NCI-H1105 treated with DMSO at 0.1 percent for 48 hours (cell line): ENCODE measurements at places on chromosomes 5 and 9.

DNA sequence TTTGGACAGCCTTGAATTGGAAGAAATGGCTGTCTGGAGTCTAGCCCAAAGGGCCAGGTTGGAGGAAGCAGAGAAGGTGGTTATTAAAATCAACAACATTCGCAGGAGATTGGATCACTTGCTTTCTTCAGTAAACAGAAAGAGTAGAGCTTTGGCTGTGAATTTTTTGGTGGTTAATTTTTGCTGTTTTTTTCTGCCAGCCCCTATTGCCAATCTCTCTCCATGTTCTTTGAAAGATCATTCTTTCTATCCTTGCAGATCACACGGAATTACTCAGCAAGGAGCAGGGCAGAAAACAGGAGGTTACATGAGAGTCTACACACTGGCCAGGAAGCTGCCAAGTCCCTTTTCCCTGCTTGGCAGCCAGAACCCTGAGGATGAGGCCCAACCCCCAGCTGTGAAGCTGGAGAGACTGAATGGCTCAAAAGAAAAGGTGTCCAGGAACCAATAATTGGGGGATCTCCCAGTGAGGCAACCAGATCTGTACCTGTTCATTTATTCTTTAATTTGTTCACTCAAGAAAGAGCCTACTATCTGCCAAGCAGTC lies 13.0 kb downstream of the GLRX start:
- DNase-seq, result no peak

GRCh38 chr5:175257128-175257846 lies 186.7 kb downstream of the DRD1 start:
- no peak for DNase-seq

DNA sequence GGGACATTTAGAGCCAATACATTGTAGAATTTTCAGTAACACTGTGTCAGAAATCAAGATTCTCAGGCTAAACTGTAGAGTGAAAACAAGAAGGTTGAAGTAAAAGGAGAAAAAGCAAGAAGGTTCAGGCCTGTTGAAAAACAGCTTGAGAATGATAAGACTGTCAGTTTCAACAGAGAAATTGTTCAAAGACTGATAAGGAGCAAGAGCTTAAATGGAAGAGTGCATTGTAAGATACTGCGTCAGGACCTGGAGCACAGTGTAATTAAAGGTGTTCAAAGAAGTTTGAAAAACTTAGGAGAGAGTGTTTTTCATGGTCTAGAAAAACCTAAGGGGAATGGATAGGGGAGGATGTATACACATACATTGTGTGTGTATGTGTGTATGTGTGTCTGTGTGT lies 408.3 kb downstream of the KDM4C start:
- no peak for DNase-seq

DNA sequence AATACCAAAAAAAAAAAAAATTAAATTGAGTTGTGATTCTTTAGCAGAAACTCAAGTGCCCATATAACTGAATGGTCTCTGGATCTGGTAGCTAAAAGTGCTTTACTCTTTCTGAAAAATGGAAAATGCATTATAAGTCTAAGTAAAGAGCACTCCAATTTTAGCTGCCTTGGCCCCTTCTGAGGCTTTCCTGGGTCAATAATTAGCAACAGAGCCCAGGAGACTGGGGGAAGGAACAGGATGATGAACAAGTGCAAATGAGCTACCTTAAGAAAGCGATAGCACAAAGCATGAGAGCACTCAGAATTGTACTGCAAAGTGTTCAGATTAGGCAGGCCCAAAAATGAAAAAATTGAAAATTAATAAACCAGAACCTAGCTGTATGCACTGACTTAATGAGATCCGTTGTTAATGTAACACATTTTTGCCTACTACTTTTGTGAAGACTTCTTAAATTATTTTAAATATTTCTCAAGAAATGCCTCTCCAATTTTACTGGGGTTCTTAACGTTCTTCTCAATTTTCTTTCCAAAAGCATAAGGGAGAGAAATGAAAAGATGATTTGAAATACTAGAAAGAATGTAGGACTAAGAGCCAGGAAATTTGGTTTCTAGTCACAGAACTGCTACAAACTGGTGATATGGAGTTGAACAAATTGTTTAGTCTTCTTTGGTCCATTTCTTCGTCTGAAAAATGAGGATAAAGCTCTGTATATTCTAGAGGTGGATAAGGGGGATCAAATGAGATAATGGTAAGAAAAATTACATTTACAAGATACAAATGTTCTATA lies 566.1 kb downstream of the PDE4D start:
- no peak for DNase-seq

DNA sequence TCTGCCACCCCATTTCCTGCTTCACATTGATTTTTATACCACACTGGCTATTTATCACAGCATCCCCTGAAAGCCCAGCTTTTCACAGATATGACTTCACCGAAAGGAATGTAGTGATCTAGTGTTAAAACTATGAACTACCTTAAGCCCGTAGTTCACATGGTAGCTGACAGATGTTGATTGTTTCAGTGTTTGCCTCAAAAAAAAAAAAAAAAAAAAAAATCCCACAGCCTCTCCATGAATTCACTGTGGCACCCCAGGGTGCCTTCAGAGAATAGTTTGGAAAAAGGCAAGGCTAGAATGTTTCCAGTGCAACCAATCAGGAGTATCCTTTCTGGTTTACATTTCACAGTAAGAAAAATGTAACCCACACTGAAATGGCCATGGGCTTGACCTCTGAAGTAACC lies 37.1 kb downstream of the GLIS3 start:
- DNase-seq, result no peak

DNA sequence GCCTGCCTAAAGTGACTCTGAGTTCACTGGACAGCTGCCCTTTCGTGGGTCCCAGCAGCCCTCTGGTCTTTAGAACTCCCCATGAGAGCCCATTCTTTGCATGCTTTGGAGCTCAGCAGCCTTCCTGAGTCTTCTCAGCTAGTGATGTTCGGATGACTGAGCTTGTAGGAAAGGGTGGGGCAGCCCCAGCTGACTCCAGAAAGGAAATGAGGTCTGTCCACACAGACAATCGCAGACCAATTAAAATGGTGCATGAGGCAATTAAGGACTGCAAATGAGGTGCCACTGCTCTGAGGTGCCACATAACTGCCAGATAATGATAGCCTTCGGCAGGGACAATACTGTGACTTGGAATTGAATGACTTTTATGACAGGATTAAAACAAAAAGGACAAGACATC lies 25.4 kb upstream of the TOMM5 start:
- DNase-seq, result peak; percentile 64

DNA sequence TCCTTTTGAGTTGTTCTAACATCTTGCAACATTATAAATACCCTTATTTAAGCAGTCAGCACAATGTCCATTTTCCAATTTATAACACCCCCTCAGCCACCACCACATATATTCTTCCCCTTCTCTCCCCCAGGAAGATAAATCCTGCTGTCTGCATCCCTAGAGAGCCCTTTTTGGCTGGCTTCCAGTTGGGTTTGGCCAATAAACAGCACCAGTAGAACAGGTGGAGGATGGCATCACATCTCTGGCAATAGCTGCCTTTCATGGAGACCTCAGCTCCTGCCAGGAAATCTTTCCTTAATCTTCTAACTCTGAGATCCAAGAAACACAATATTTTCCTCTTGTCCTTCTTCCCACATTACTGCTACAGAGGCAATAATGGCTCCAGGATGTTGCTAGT lies 53.7 kb downstream of the TRIM36 start:
- DNase-seq, result no peak

DNA sequence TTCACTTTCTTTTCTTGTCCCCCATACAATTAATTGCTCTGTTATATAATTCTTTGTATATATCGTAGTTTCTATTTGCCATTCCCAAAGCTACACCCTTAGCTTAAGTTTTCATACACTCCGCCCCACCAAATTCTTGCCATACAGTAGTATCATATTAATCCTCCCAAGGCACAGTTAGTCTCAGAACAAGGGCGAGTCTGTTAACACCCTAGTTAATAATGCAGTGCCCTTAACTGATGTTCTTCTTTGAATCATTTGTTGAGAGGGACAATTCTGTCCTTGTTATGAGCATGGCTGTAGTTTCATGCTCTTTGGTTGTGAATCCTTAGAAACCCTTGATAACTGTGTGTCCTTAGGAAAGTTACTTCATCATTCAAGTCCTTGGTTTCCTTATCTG lies 206.2 kb downstream of the CFAP90 start:
- no peak for DNase-seq

GRCh38 chr5:79858410-79858723 lies 132.7 kb downstream of the MTX3 start:
- no peak for DNase-seq

- DNase-seq, result no peak
Observed at GRCh38 chr9:126982215-126983002, 67.8 kb downstream of the RALGPS1 start.

GRCh38 chr9:137158625-137159024 lies 11.2 kb downstream of the LRRC26 start:
- DNase-seq, result no peak

DNA sequence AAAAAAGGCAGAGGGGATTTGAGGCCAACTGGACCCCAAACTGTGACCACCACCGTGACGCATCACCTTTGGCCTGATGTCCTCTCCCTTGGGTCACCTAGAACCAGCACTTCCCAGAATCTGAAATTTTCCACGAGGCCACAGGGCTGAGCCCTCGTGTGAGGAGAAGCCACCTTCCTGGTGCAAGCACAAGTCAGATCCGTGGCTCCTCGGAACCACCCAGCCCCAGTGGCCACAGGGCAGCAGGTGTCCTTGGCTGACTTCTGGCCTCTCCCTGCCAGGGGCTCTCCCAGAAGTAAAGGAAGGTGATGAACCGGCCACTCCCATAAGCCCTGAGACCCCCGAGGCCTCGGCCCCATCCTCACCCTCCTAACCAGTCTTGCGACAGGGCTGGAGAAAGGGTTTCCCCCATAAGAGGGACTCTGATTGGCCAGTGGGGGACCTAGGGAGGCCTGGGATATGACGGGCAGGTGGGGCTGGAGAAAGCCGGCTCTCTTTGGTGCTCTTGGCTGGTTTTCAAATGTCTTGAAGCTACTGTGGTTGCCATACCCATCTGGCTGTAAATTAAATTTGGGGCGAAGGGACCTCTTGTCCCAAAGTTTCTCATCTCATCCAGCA lies 20.9 kb upstream of the HMCN2 start:
- DNase-seq, result no peak

- DNase-seq, result no peak
Observed at GRCh38 chr5:43161244-43161643, 30.8 kb upstream of the NIM1K start.

DNA sequence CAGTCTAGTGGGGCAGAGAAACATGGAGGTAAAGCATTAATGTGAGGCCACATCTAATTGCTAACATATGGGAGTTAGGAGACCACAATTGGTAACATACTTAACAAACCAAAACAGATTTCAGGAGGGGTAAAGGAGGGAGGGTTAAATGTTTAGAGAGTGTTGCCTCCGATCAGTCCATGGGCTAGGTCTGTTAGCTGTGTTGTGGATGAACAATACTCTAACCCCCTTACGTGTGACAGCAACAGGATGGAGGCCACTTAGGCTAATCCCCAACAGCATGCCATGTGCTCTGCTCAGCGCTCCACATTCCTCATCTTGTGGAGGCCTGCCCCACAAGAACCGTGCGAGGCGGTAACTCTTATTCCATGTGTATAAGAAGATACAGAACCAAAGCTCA lies 167.0 kb downstream of the CRB2 start:
- no peak for DNase-seq

- no peak for DNase-seq
Observed at GRCh38 chr9:79043916-79044315, 527.8 kb upstream of the TLE4 start.

DNA sequence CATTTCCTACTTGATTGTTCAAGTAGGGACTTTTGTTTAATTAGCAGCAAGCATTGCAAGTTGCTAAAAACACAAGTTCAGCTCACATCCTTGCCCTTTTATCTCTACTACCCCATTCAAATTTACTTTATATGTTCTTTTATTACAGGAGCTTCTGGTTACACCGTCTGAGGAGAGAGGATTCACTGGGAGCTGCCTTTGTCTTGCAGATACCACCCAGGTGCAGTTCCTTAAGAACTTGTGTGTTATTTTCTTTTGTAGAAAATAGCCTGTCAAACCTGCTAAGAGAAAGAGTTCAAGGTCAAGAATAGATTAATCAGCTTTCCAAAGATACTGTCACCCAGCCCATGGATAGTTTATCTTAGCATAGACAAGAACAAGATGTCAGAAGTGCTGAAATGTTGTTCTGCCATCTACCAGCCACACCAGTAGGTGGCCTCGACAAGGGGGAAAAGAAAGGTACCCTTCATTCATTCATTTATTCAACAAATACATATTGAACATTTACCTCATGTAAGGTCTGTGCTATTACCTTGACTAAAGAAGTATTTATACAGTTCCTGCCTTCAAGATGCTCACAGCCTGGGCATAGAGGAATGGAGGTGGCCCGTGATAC lies 750.3 kb downstream of the MAT2B start:
- no peak for DNase-seq
